Activated CD4-positive, alpha-beta T cell treated with anti-CD3 and anti-CD28 coated beads, Interleukin-2, Interleukin-6, amounts not matched to agents 100 ng/mL and 50 ng/mL, durations not matched to agents 16 hours and 8 hours (primary cell): ENCODE measurements at places on chromosomes 12 and 14.

DNA sequence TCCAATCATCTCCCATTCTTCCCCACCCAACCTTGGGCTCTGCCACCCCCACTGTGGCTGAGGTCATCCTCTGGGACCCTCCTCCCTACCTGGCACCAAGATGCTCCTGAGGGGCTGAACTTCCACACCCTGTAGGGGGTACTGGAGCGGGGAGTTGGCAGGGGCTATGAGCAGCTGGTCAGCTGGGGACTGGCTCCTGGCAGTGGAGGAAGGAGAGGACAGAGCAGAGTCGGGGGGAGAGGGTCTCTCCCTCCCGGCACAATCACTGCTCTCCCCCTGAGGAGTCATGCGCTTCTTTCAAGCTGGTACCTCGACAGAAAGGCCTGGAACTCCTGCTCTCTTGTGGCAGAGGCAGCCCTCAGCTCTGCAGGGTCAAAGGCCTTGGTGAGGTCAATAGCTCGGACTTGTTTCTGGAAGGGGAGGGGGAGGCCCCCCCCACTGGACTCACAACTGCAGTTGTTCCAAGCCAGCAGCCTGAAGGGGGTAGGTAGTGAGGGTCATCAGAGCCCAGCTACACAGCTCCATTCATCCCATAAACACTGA is 2.0 kb downstream of the B4GALNT1 start:
- no peak for DNase-seq

DNA sequence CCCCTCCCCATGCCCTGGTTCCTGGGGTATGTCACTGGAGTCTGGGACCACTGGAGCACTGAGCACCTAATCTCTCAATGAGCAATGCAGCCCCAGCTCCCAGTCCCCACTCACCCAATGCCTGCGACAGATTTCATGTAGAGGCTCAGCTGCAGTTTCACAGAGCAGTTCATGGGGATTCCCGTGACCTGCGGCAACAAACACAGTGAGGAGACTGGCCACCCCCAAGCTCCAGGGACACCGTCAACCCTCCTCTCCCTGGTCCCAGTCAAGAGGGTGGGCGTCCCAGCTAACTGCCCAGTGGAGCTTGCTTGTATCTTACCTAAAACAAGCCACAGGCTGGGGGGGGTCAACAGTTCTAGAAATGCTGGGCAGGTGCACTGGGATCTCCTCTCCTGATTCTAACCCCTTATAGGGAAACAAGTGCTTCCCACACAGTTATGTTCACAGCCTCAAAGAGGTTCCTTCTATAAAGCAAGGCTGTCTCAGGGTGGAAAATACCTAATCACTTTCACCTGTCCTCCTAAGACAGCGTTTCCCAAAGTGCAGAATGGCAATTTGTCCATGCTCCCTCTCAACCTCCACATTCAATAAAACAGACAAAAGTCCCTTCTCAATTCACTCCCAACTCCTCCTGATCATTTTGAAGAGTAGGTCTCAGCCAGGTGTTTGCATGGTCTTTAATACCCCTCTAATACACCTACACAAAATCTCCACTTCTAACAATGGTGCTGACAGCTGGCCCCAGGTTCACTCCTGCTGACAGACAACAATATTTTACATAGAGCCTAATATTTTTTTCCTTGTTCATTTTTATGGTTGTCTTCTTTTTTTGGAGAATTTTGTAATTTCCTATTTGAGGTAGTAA is 68.3 kb downstream of the SCARB1 start:
- no peak for DNase-seq

GRCh38 chr12:80441921-80442320 is 2.1 kb upstream of the PTPRQ start:
- DNase-seq: no peak

- DNase-seq: no peak
Observed at GRCh38 chr14:50763382-50764007, 67.5 kb downstream of the NIN start.

DNA sequence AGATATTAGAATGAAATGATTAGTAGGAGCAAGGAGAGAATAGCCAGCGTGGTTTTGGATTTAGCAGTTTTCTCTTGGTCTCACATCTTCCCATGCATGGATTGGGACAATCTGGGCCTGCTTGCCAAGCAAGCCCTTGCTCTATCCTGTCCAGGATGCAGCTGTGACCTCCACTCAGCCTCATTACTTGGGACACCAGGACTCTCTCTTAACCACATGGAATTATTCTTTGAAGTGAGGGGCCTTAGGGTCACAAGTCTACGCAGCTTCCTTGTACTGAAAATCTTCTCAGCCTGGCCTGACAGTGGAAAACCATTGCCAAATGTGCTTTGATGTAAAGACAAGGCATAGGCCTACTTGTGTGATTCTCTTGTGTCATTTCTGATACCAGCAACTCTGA is 28.0 kb upstream of the DCN start:
- no peak for DNase-seq

DNA sequence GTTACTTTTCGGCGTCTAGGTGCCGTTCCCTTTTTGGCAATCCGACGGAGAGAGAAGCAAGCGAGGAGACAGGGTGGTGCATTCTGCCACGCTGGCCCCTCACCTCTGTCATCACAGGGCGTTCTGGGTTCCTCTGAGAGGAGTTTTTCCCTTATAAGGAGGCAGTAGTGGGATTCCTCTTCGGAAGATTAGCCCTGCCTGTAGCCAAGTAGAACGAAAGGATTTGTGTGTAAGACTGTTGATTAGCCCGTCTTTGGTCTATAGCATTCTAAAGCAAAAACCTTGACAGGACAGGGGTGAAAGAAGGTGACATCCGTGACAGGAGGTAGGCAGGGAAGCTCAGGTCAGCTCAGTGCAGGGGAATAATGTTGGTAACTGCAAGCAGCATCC is 9.1 kb upstream of the NEMF start:
- DNase-seq: peak; percentile 82

- DNase-seq: no peak
Observed at GRCh38 chr14:94541234-94541975, 19.8 kb upstream of the SERPINA4 start.

DNA sequence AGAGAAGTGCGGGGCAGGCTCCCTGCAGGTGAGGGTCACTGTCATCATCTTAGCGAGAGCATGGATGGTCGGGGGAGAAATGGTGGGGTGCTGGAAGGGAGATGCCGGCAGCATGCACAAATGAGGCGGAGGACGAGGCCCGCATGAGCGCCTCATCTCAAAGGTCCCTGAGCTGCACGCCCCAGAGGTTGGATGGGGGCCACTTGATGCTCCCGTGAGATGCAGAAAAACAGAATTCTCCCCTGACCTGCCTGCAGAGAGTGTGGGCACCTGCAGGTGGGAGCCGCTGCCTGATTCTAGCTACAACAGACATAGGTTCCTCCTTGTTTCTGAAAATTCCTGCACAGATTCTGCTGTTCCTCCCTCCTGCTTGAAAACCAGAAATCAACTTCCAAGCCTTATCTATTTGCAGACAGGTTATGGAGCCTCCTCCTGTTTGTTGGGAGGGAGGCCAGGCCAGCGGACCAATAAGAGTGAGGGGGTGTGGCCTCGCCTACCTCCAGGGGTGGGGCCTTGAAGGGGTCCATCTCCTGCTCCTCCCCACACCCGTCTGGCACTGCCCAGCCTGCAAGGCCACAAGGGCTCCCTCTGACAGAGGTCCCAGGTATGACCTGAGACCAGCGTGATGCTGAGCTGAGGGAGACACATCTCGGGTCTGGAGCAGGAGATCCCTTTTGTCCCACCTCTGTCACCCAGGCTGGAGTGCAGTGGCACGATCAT is 67.2 kb downstream of the KDM2B start:
- peak; percentile 10 for DNase-seq

DNA sequence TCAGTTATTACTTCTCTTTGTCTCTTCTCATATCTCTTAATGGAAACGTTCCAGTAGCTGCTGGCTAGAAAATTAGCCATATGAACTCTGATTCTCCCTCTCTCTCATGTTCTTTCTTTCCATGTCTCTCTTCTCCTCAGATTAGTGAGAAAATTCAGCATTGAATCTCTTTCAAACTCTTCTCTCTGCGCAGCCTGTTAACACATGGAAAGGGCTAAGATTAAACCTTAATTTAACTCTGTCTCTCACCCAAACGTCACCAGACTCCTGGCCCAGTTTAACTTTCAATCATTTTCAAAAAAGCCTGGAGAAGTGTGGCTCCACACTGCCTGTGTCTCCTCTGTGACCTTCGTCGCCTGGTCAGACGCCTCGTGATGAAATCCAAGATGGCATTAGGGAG is 1234.2 kb downstream of the BCL11B start:
- DNase-seq: no peak

DNA sequence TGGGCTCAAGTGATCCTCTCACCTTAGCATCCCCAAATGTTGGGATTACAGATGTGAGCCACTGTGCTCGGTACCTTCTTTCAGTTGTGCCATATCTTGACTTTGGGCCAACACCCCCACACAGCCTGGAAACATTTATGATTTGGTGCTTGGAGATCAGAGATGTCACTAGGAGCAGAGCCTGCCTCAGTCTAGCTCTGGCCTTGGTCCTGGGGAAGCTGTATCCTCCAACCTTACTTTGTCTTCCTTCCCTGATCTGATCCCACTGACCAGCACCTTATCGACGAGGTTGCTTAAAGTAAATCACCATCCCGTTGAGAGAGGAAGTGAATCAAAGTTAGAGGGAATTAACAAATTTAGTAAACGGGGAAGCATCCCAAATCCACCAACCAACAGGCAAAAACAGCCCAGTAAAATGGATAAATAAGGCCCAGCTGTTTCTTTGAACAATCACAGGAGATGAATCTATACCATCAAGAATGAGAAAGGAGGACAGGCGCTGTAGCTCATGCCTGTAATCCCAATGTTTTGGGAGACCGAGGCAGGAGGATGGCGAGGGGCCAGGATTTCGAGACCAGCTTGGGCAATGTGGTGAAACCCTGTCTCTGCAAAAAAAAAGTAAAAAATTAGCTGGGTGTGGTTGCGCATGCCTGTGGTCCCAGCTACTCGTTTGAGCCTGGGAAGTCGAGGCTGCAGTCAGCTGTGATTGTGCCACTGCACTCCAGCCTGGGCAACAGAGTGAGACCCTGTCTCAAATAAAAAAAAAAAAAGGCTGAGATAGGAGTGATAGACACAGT is 3.4 kb downstream of the PLBD2 start:
- DNase-seq: no peak

- DNase-seq: no peak
Observed at GRCh38 chr14:85442996-85443395, 86.9 kb upstream of the FLRT2 start.

- DNase-seq: peak; percentile 64
Observed at GRCh38 chr14:103748534-103748857, 32.9 kb downstream of the ZFYVE21 start.

GRCh38 chr14:102196039-102196901 is 56.6 kb downstream of the WDR20 start:
- DNase-seq: no peak

DNA sequence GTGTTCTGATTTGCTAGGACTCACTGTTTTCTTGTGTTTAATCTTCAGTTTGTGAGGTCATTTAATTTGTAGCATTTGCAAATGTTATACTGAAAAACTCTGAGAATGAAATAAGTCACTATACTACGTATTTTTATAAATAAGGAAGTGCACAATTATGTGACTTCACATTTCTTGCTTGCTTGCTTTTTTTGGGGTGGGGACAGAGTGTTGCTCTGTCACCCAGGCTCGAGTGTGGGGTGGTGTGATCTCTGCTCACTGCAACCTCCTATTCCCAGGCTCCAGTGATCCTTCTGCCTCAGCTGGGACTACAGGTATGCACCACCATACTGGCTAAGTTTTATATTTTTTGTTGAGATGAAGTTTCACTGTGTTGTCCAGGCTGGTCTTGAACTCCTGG is 32.7 kb downstream of the RBM25 start:
- no peak for DNase-seq

DNA sequence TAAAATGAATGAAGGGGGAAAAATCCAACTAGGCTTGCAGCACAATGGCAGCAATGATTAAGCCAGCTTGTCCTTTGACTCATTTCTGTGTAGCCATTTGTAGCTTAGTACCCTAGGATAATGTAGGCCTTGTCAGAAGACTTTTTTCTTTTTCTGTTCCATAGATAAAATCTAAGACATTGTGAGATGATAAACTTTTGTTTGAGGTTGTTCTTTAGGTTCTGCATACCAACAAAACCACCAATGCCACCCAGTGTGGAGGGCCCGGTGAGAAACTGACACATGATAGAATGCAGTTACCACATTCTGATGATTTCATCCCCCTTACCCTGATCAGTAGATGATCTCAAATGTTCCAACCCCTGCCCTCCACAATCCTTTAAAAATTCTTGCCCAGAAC is 6.6 kb upstream of the KLRD1 start:
- DNase-seq: peak; percentile 34

DNA sequence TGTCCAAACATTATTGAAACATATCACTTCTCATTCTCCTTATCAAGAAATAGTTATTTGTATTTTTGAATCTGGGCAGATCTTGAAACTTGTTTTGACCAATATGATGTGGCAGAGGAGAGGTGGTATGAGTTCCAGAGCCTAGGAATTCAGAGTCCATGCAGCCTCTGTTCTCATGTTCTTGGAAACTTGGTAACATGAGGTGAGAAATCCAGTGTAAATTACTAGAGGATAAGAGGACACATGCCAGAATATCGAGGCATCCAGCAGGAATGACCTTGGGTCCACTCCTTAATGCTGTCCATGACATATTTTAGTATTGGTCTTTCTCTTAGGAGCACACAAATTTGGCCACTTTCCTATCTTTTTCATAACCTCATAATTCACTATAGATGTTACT is 1374.6 kb downstream of the FSCB start:
- DNase-seq: no peak

GRCh38 chr12:44654646-44655639 is 221.2 kb downstream of the NELL2 start:
- DNase-seq: no peak

DNA sequence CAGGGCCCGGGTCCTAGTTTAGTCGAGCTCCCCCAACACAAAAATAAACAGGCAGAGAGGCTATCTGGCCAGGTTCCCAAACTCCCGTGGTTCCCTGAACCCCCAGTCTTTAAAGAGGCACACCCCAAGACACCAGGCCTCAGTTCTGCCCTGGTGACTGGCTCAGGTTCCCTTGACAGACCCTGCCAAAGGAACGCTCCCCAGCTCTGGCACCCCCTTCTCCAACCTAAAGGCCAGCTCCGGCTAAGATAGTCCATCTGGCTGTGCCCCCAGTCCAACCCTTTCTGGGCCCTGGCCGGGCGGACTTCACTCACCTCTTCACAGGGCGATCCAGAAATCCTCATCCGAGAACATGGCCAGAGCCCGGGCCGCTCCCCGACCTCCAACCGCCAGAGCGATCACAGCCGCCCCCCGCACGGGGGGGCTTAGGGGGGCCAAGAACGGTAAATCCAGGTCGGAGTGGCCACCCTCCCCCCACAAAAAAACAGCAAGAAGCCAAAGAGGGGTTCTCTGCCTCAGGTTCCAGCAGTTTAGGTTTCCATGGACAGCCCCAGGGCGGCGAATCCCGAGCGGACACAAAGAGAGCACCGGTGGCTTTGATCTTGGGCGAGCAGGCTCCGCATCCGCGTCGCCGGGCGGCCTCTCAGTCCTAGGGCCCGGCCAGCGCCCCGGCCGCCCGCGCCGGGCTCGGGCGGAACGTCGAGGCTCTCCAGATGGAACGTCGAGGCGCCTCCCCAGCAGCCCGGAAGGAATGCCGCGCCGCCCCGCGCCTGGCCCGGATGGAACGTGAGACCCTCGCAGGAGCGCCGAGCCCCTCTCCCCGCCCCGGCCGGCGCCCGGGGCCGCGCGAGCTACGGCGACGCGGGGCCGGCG is 1.1 kb downstream of the KMT2D start:
- peak; percentile 37 for DNase-seq

- DNase-seq: no peak
Observed at GRCh38 chr14:23550131-23550811, 1.3 kb downstream of the ZFHX2 start.

GRCh38 chr12:43579206-43579605 is 27.2 kb upstream of the ADAMTS20 start:
- no peak for DNase-seq
